ENCODE measurements at places on chromosomes 5 and 9.

DNA sequence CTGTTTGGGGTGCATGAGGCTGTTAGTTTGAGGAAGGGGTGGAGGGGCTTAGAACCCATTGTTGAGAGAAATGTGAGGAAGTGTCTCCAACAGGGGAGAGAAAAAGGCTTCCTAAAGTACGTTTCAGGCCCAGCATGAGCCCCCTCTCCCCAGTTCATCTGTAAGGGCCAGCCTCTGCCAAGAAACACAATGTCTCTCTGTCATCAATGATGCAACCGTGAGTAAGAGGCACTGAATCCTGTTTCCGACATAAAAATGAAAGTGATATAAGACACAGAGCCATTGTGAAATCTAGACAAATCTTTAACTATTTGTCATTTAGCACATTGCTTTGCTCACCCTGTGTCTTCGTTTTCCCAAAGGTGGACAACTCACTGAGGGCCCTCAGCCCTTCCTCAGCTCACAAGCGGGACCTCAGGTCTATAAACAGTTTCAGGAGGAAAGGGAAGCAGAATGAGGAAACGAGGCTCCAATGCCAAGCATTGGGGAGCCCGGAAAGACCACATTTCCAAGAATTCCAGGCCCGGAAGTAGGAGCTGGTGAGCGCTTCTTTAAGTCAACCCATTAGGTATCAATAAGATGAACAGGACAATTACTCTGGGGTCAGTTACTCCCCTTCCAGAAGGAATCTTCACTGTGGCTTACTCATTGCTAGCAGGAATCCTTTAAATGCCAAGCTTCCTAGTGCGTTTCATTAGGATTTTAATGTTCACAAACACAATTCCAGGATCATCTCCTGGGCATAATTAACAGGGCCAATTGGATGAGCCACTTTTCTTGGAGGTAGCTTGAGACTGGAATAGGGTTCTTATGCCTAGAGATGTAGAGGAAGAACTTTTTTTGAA is 59.0 kb upstream of the KLF4 start:
- peak; percentile 93 for DNase-seq

- DNase-seq: no peak
Measured at GRCh38 chr5:98328015-98328414, 445.4 kb upstream of the RGMB start.

GRCh38 chr5:54969856-54970828 is 15.3 kb downstream of the ESM1 start:
- DNase-seq: no peak

GRCh38 chr9:14908295-14909180 is 1.7 kb downstream of the FREM1 start:
- DNase-seq: no peak

DNA sequence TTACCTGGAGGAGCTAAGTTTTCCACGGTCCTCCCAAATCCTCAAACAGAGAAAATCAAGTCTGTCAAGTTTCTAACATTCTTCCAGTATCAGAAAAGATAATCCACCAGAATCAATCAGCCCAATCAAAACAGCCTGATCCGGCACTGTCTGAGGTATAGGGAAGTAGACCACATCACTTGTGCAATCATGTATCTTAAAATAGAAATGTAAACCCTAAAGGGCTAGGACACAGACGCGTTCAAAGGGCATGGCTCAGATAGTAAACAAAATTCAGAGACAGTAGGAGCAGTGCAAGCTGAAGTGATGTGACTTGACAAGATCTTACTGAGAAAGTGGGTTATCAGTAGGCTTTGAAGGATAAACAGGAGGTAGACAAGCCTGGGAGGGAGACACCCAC is 252.4 kb upstream of the DAPK1 start:
- DNase-seq: no peak

DNA sequence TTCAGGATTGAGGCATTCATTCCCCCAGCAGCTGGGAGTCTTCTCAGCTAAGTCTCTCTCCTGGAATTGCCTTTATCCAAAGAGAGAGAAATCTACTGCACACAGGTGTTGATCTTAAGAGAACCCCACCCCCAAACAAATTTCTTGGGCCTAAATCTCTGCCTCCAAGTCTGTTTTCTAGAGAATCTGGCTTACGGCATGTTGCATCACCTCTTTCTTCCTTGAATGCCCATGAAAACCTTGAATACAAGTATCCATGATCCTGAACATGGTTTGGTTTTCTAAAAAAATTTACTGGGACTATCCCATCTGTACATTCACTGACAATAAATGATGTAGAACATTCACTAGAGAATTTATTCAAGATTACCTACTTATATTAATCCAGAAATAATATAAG is 401.6 kb downstream of the PDE4D start:
- no peak for DNase-seq

GRCh38 chr5:14742498-14742897 is 78.0 kb downstream of the OTULIN start:
- no peak for DNase-seq

DNA sequence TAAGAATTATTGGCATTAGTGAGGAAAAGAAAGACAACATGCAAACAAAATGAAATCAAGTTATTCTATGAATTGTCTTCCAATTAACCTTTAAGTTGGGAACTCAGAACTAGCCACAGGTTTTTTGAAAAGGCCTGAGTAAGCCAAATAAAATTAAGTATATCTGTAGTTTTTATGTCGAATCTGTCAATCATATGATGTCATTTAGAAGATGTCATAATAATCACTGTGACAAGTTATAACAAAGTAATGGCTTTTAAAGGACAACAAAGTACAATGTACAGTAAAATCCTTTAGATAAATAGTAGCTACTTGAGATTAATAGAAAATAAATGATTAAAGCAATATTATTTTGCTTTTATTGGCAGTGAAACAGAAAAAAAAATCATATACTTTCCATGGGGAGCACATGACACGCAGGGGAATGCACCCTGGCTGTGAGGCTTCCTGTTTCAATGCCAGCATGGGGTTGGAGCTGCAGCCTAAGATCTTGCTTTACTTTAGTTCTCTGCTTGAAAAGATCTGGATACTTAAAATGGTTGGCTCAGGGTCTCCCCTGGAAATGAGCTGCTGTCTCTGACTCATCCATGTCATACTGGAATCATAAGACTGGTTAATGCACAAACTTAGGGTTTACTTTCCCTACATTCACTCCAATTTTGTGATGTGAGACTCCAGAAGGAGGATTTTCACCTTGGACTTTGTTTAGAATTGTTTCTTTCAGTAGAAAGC is 284.3 kb downstream of the TAF11L14 start:
- no peak for DNase-seq

GRCh38 chr5:5767286-5767928 is 344.9 kb downstream of the ICE1 start:
- no peak for DNase-seq

DNA sequence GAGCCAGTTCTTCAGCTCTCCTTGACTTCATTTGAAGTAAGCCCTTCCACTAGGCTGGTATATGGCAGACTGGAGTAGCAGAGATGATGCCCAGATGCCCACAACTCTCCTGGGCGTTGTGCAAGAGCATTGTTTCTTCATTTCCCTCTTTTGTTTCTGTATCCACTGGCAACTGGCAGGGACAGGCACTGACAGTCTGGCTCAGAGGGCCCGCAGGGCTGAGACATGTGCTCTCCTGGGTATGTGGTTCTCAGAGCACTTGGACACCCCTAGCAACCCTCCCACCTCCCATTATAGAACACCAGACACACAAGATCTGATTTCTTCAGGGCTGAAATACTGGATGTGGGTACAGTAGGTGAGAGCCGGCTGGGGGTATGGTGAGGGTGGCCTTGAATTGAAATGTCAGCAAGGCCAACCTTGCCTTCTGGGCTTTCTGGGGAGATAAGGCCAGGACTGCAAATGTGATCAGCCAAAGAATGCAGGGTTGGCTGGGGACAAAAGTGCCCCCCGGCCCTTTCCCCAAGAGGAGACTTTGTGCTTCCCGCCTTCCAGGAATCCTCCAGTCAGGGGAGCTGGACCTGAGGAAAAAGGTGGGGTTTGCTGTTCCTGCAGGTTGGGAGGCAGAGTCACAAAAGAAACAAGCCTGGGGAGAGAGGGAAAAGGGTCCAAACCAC is 28.6 kb upstream of the CTNNA1 start:
- no peak for DNase-seq

Measured in ELR (cell line).